NCI-H524 (cell line): ENCODE measurements at places on chromosomes 2 and 18.
A peak's percentile ranks its signal among the peaks of the same experiment; 100 is the strongest.

DNA sequence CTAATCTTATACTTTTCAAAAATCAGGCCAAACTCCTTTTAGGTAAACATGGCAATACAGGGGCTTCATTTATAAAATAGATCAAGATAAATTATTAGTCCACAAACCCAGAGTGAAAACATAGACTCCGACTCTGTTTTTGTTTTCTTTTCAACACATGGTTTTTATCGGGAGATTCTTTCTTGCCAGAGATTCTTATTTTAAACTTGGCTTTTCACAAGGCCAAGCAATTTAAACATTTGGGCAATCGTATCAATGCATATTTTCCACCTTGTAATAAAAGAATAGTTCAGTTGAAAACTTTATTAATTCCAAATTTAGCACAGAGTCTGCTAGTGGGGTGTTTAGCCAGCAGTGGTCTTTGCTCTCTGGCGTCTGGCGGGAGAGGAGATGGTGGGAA, 71.9 kb downstream of the SOX11 start:
- no peak for DNase-seq

DNA sequence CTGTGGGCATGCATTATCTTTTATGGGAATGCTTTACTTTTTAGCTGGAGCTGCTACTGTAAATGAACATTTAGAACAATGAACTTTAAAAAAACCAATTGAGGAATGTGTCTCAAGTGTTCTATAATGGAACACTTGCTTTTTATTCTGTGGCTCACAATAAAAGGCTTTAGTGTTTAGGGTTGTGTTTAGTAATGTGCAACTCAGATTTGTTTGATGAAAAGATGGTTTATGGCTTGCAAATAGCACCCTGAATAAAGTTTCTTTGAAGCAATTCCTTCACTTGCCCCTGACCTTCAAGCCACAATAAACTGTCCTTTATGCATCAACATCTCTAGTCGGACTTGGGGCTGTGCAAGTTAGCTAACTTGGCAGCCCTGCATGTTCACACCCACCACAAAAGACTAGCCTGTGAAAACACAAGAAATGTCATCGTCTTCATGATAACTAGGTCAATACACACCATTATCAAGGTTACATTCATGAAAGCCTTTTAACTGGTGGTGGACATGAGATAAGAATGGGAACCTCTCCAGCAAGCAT, 98.7 kb downstream of the MYO1B start:
- no peak for DNase-seq

DNA sequence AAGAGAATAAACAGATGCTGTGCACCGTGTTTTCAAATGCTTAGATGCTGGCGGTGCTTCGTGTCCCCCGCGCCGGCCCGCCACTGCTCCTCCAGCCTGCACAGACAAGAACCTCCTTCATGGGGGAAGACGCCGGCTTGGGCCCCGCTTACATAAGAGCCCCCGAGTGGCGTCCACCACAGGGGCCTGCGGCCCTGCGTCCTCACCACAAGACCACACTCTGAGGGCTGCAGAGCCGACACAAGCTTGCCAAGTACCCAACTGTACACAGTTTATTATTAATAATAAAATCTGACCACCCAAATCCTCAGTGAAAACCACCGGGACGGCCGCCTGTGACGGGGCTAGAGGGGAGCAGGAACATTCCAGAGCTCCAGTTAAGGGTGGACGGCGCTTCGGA, 232.2 kb downstream of the HDAC4 start:
- DNase-seq = no peak

GRCh38 chr2:9099341-9099751, 95.9 kb upstream of the MBOAT2 start:
- no peak for DNase-seq

DNA sequence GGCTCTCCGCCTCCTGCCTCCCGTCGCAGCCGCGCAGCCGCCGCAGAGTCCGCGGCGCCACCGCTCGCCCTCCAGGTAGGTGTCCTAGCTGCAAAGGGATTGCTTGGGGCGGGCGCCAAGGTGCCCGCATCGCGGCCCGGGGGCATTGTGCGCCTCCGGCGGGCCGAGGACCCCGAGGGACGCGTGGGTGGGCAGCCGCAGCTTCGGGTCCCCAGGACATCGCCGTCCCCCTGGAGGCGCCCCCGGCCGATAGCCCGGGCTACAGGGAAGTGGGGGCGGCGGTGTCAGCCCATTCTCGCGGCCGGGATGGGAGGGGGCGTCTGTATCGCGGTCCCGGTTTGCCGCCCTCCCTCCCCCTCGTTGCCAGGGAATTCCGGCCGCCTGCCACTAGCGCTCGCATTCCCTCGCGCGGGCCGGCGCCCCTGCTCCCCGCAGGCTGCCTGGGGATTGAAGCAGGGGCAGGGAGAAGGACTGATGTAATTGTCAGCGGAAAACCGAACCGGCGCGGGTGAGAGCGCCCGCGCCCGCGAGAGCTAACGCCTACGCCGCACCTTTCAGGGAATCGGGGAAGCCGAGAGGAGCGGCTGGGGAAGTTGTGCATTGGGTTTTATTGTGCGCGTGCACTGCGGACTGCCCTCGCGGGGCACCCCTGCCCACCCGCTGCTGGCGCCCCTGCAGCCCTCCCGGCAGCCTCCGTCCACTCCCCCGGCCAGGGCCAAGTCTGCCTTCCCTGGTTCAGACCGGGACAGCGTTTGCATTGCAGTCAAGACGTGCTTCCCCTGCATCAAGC, 483 bp downstream of the OSBPL6 start:
- peak; percentile 56 for DNase-seq
